ENCODE measurements at places on chromosomes 7 and 10. TPM values are rescaled to one million over a fixed set of nuclear protein-coding genes. Genes with fewer than 3 reads are reported as not detected.
A peak's percentile ranks its signal among the peaks of the same experiment; 100 is the strongest.

GRCh38 chr10:68870545-68871104 is 30.5 kb upstream of the DDX50 start:
- DNase-seq = peak; percentile 11
- H3K27me3 ChIP-seq = no peaks in the 10 kb centered on the region
- no peaks in the 10 kb centered on the region for H3K36me3 ChIP-seq

The WDR91 gene
- 15.5 TPM for total RNA-seq

DNA sequence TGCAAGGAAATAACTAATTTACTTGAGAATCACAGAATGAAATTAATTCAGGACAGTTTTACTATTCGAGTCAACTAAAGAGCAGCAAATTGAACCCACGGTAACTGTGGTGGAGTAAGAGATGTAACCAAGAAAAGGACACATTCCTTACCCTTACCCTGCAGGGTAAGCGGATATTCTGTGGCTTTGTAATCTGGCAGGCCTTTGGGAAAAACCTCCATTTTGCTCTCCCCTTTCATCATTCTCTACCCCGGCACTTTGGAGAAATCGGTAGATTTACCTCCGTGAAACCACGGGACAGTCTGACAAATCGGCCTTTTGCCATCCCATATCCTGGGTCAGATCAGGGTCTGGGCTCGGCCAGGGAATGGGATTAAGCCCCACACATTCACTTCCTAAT is 18.4 kb downstream of the RCC1L start:
- H3K27ac ChIP-seq = no peak overlapping the region
- no peaks in the 10 kb centered on the region for H3K4me1 ChIP-seq
- DNase-seq = no peak
- H3K27me3 ChIP-seq = no peaks in the 10 kb centered on the region

DNA sequence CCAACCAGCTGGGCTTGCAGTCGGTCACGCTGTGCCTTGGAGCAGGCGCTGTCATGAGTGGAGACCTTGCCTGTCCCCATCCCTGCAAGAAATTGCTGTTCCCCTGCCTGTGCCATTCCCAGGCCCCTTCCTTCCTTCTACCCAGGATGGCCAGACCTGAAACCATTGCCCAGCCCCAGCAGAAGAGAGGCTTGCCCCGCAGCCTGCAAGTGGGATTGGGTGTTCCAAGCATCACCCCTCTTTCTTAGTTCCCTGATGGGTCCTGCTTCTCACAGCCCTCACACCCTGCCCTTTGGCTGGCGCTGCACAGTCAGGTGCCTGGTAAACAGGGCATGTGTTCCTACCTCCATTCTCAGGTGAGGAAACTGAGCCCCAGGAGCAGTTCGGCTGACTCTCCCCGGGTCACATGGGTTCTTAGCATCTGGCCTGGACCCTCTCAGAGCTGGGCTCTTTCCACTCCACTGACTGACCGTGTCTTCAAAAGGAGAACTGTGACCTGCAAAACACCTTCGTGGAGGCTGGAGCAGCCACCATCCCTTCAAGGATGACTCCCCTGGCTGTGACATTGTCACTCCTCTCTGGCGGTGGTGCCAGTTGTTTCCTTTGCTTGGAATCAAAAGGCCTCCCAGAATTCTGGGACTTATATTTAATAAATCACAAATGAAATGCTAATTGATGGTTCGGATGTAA is 41.9 kb upstream of the PDCD4 start:
- peaks cover 21% of the 10 kb centered on the region for H3K4me1 ChIP-seq
- peaks cover 2% of the 10 kb centered on the region for H3K27me3 ChIP-seq
- H3K36me3 ChIP-seq = no peaks in the 10 kb centered on the region
- H3K4me3 ChIP-seq = no peak overlapping the region

- H3K27me3 ChIP-seq = no peaks in the 10 kb centered on the region
- no peaks in the 10 kb centered on the region for H3K4me1 ChIP-seq
- H3K36me3 ChIP-seq = no peaks in the 10 kb centered on the region
- no peak overlapping the region for H3K4me3 ChIP-seq
Measured at GRCh38 chr10:71431239-71432100, 34.8 kb downstream of the CDH23 start.

GRCh38 chr10:84204122-84204521 is 9.8 kb downstream of the CDHR1 start:
- H3K27me3 ChIP-seq = peaks cover 7% of the 10 kb centered on the region
- no peaks in the 10 kb centered on the region for H3K36me3 ChIP-seq
- no peak for DNase-seq
- H3K27ac ChIP-seq = no peak overlapping the region
- peaks cover 2% of the 10 kb centered on the region for H3K4me1 ChIP-seq

Data from activated CD4-positive, alpha-beta T cell treated with anti-CD3 and anti-CD28 coated beads, Interleukin-2, amount 10 ng/mL, durations not matched to agents 7 days and 5 days (primary cell).